ENCODE measurements at places on chromosomes 3 and 15. TPM values are rescaled to one million over a fixed set of nuclear protein-coding genes. Genes with fewer than 3 reads are reported as not detected.

The TMEM212 gene
- polyA plus RNA-seq, result not detected

GRCh38 chr3:11718637-11719405 lies 75.1 kb upstream of the VGLL4 start:
- DNase-seq, result peak; percentile 6

- no peak for DNase-seq
These were observed 112.8 kb upstream of the MEF2A start for GRCh38 chr15:99452728-99453636.

GRCh38 chr3:185934174-185934557 lies 3.6 kb downstream of the TRA2B start:
- DNase-seq, result no peak

GRCh38 chr3:173745952-173746682 lies 348.6 kb downstream of the NLGN1 start:
- no peak for DNase-seq

GRCh38 chr3:134001251-134001650 lies 28.5 kb downstream of the SLCO2A1 start:
- DNase-seq, result no peak

Measured in CD8-positive, alpha-beta memory T cell (primary cell).